Immature natural killer cell (primary cell): ENCODE measurements at places on chromosomes 2 and 18.

- H3K36me3 ChIP-seq = no peaks in the 10 kb centered on the region
- DNase-seq = no peak
- H3K4me3 ChIP-seq = no peak overlapping the region
- H3K27me3 ChIP-seq = peaks cover 9% of the 10 kb centered on the region
- no peaks in the 10 kb centered on the region for H3K4me1 ChIP-seq
Observed at GRCh38 chr18:46555724-46556123, 101.3 kb downstream of the LOXHD1 start.

- no peak for DNase-seq
- H3K4me3 ChIP-seq = no peak overlapping the region
- peaks cover 35% of the 10 kb centered on the region for H3K36me3 ChIP-seq
- no peaks in the 10 kb centered on the region for H3K4me1 ChIP-seq
- no peak overlapping the region for H3K27ac ChIP-seq
- H3K27me3 ChIP-seq = peaks cover 1% of the 10 kb centered on the region
Observed at GRCh38 chr2:182763311-182763912, 47.4 kb downstream of the DNAJC10 start.

- H3K4me1 ChIP-seq = no peaks in the 10 kb centered on the region
- no peaks in the 10 kb centered on the region for H3K27me3 ChIP-seq
- H3K36me3 ChIP-seq = peaks cover 4% of the 10 kb centered on the region
Observed at GRCh38 chr2:11500702-11501303, 33.0 kb upstream of the GREB1 start.

DNA sequence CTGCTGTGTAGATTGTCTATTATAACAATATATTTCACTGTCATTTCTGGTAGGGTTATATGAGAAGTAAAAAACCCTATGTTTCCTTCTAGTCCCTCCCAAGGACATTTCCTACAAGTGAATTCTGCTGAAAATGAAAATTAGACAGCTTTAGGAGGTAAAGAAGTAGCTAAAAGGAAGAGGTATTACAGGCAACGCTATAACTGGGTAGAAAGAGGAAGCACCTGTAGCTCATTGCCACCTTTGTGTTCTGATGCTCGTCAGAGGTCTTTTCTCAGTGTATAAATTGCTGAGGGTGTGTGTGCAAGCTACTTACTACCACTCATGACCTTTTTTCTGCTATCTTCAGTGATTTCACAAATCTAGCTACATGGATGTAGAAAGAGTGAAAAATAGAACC, 1.4 kb downstream of the DNAJC10 start:
- H3K4me3 ChIP-seq = no peak overlapping the region
- no peaks in the 10 kb centered on the region for H3K4me1 ChIP-seq
- no peaks in the 10 kb centered on the region for H3K27me3 ChIP-seq
- H3K36me3 ChIP-seq = peaks cover 4% of the 10 kb centered on the region

DNA sequence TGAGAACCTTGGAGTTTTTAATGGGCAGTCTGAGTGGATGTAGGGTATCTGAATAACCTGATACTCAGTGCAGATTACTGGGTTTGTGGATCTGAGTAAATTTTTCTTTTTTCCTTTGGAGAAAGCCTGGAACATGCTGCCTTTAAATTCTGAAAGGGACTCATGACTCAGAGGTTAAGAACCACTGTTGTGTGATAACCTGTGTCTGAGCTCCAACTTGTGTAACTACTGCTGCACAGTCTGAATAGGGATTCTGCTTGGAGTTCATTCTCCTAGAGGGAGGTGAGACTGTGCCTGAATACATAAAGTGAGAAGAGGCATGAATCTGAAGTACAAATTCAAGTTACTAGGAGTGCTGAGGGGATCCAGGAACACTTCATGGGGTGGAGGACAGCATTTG, 36.2 kb downstream of the KDM3A start:
- no peak for DNase-seq
- H3K36me3 ChIP-seq = peaks cover 53% of the 10 kb centered on the region
- no peak overlapping the region for H3K27ac ChIP-seq
- H3K4me3 ChIP-seq = no peak overlapping the region
- peaks cover 6% of the 10 kb centered on the region for H3K27me3 ChIP-seq
- peaks cover 12% of the 10 kb centered on the region for H3K4me1 ChIP-seq

DNA sequence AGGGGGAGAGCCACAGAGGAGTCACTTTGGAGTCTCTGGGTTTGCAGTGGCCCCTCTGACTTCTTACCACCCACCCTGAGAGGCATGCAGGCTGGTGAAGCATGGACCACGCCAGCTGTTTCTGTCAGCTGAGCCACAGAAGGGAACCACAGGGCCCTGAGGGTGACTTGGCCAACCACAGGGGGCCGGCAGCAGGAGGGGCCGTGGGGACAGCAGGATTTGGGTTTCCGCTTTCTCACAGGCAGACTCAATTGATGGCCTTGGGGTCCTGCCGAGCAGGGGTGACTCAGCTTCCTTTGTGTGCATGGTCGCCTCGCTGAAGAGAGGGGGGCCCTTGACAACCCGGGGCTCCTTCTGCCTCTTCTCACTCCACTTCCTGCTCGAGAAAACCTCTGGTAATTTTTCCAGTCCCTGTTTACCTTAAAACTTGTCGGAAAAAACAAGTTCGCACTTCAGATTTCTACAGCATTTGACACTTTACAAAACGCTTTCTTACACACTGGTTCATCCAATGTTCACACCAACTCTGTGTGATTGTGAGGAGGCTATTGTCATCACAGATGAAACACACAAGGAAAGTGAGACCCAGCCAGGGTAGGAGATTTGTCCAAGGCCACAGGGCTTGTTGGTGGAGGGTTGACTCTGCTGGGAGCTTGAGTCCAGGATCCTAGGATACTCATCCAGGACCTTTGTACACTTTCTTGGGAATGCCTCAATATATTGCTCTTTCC, 311.2 kb downstream of the LPIN1 start:
- peak; percentile 86 for DNase-seq
- no peaks in the 10 kb centered on the region for H3K36me3 ChIP-seq
- H3K27me3 ChIP-seq = peaks cover 14% of the 10 kb centered on the region

GRCh38 chr2:30181176-30181575, 34.4 kb downstream of the YPEL5 start:
- no peak overlapping the region for H3K4me3 ChIP-seq
- no peaks in the 10 kb centered on the region for H3K36me3 ChIP-seq
- no peak overlapping the region for H3K27ac ChIP-seq
- no peak for DNase-seq
- peaks cover 8% of the 10 kb centered on the region for H3K27me3 ChIP-seq

DNA sequence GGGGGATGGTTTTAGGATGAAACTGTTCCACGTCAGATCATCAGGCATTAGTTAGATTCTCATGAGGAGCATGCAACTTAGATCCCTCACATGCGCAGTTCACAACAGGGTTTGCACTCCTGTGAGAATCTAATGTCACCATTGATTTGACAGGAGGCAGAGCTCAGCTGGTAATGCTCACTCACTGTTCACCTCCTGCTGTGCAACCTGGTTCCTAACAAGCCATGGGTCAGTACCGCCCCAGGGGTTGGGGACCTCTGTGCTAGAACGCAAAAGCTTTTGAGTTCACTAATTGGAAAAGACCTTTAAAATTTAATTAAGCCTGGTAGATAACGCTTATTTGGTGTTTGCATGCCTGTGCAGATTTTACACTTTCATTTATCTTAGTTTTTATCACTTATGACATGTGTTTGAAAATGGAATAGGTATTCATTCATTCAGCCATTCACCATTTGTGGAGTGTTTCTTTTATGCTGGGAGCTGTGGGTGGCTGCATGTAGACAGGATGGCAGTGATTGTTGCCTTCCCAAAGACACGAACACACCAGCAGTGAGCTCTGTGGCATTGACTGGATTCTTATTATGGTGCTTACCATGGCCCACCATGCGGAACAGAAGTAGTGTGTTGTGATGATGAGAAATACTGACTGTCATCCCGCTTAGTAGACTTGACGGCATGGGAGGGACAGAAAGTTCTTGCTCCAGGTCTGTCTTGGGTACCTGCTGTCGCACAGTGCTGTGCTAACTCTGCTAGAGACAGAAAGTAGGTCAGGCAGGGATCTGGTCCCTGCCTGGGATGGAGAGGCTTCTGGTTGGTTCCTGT, 6.4 kb downstream of the RAB31 start:
- H3K4me3 ChIP-seq = no peak overlapping the region
- DNase-seq = no peak
- peaks cover 32% of the 10 kb centered on the region for H3K27me3 ChIP-seq
- no peak overlapping the region for H3K27ac ChIP-seq
- H3K4me1 ChIP-seq = peaks cover 32% of the 10 kb centered on the region

DNA sequence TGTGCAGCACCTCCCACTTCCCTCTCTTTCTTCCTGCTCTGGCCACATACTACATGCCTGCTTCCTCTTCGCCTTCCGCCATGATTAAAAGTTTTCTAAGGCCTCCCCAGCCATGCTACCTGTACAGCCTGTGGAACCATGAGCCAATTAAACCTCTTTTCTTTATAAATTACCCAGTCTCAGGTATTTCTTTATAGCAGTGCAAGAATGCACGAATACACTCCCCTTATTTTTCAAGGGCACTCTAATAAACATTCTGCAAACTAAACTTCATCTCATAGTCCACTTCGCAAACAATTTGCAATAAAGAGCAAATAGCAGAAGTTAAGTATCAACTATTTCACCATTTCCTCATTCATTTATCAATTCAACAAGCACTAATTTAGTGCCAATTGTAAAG, 351.3 kb downstream of the PID1 start:
- H3K27me3 ChIP-seq = no peaks in the 10 kb centered on the region
- H3K4me3 ChIP-seq = no peak overlapping the region
- no peak for DNase-seq

DNA sequence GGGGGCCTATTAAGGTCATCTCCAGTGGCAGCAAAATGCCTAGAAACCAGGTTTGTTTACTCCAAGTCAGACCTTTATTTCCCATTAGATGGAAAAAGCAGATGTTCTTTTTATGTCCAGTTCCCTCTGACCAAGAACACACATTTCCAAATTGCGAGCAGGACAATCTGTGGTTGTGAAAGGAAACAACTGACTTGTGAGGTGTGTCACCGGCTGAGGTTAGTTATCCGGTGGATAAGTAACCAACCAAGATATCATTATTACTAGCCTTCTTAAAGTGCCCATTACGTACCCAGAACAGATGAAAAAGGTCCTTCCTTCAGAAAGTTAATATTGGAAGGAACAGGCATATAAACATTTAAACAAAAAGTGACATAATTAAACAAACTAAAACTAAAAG, 112.9 kb downstream of the THADA start:
- H3K4me1 ChIP-seq = peaks cover 24% of the 10 kb centered on the region
- no peak for DNase-seq
- peak overlapping the region; percentile 19 for H3K4me3 ChIP-seq
- H3K36me3 ChIP-seq = peaks cover 14% of the 10 kb centered on the region

DNA sequence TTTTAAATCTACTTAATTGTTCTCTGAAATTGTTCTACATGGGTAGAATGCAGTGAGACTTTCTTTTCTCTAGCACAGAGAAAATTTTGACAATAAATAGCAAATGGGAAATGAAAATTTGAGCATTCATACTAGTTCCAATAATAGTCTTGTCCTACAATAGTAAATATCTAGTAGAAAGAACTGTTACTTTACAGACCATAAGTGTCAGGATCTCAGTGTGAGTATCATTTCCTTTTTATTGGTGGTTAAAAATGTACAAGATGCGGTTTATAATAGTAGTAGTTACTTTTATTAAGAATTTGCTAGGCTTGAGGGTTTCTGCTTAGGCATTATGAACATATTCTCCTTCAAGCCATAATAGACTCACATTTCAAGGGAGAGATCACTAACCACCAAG, 43.2 kb downstream of the KCNE4 start:
- H3K36me3 ChIP-seq = no peaks in the 10 kb centered on the region
- H3K27ac ChIP-seq = no peak overlapping the region
- no peaks in the 10 kb centered on the region for H3K4me1 ChIP-seq

DNA sequence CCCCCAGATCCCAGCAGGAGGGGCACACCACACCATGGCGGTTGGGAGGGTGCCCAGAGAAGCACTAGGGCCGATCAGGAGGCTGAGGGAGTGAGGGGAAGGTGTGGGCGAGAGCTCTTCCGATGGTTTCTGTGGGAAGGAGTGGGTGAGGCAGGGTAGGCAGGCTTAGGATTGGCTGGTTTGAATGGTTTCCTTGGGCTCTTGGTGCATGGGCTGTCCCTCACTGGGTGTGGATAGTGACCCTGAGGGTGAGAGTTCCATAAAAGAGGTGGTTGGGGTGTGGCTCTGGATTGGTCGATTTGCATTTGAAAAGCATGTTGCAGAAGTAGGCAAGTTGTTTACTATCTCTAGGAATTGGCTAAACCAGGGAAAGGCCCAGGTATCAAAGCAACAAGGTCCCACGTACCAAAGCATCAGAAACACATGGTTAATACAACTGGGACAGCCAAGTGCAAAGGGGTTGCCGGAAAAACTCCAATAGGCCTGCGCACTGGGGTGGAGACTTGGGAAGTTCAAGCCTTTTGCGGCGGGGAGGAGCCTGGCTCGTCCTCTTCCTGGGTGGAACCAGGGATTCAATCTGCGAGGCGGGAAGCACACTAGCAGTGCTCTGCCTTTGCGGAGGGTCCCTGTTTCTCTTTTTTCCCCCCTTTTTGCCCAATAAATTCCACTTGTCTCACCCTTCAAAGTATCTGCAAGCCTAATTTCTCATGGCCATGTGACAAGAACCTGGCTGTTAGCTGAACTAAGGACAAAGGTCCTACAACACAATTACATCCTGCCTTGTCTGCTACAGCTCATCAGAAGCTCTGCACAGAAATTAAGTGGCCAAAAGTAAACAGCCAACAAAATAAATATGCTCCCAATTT, 43.2 kb downstream of the IL1R2 start:
- H3K36me3 ChIP-seq = no peaks in the 10 kb centered on the region
- peaks cover 10% of the 10 kb centered on the region for H3K27me3 ChIP-seq
- peaks cover 20% of the 10 kb centered on the region for H3K4me1 ChIP-seq
- H3K4me3 ChIP-seq = peak overlapping the region; percentile 7
- DNase-seq = no peak

GRCh38 chr2:65678779-65679391, 246.5 kb upstream of the SPRED2 start:
- no peak overlapping the region for H3K27ac ChIP-seq
- DNase-seq = no peak
- H3K4me3 ChIP-seq = no peak overlapping the region
- H3K27me3 ChIP-seq = peaks cover 5% of the 10 kb centered on the region

DNA sequence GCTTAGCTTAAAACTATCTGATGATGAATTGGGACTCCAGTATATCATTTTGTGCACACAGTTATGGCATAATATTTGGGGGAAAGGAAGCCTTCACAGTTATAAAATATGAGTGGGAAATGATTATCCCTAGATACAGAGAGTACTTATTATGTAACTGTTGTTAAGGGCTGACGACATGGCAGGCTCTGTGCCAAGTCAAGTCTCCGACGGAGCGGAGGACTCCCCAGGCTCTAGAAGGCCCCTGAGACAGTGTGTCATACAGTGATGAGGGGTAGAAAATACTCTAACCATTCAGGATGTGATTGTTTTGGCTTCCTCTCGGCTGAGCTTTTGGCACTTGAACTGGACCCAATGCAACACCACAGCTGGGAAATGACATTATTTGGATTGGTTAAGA, 211.8 kb downstream of the SLC8A1 start:
- no peak overlapping the region for H3K27ac ChIP-seq
- no peaks in the 10 kb centered on the region for H3K36me3 ChIP-seq
- no peaks in the 10 kb centered on the region for H3K27me3 ChIP-seq
- no peaks in the 10 kb centered on the region for H3K4me1 ChIP-seq
- no peak for DNase-seq
- H3K4me3 ChIP-seq = no peak overlapping the region

- H3K27ac ChIP-seq = no peak overlapping the region
- no peaks in the 10 kb centered on the region for H3K4me1 ChIP-seq
- H3K36me3 ChIP-seq = no peaks in the 10 kb centered on the region
- DNase-seq = no peak
- no peak overlapping the region for H3K4me3 ChIP-seq
Observed at GRCh38 chr2:127226132-127226519, 6.0 kb upstream of the CYP27C1 start.

- no peaks in the 10 kb centered on the region for H3K36me3 ChIP-seq
- H3K27ac ChIP-seq = no peak overlapping the region
- H3K4me3 ChIP-seq = no peak overlapping the region
- no peak for DNase-seq
- no peaks in the 10 kb centered on the region for H3K4me1 ChIP-seq
Observed at GRCh38 chr2:105438104-105438929, 39.5 kb upstream of the FHL2 start.
